ENCODE measurements at places on chromosomes 6 and 20.
A peak's percentile ranks its signal among the peaks of the same experiment; 100 is the strongest.

- DNase-seq = no peak
- H3K27me3 ChIP-seq = no peaks in the 10 kb centered on the region
- H3K4me1 ChIP-seq = peaks cover 9% of the 10 kb centered on the region
- no peak overlapping the region for H3K4me3 ChIP-seq
Measured at GRCh38 chr6:140071601-140072062, 697.2 kb upstream of the CITED2 start.

DNA sequence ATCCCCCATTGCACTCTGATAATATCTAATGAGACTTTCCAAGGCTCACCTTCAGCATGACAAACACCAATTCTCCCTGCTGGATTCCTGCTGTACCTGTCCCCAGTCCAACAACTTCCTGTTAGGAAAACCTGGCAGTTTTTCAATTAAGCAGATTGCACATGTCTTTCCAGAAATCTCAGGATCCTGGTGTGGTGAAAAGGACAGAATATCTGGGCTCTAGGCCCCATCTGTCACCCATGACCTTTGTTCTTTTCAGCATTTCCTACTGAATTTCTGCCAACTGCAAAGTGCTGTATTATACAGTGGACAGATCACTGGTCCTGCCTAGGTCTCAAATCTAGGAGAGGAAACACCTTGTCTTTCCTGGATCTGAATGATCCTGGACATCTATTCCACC, 27.7 kb upstream of the DTNBP1 start:
- DNase-seq = no peak
- H3K4me1 ChIP-seq = peaks cover 13% of the 10 kb centered on the region
- no peaks in the 10 kb centered on the region for H3K27me3 ChIP-seq
- no peak overlapping the region for H3K27ac ChIP-seq

- DNase-seq = no peak
- no peak overlapping the region for H3K27ac ChIP-seq
- no peaks in the 10 kb centered on the region for H3K27me3 ChIP-seq
- no peak overlapping the region for H3K4me3 ChIP-seq
- H3K36me3 ChIP-seq = peaks cover 45% of the 10 kb centered on the region
- peaks cover under 1% of the 10 kb centered on the region for H3K4me1 ChIP-seq
Measured at GRCh38 chr20:44481719-44482416, 6.2 kb downstream of the TTPAL start.

GRCh38 chr6:109318328-109318876, 63.9 kb downstream of the CD164 start:
- H3K4me1 ChIP-seq = peaks cover 3% of the 10 kb centered on the region
- no peak overlapping the region for H3K27ac ChIP-seq
- H3K4me3 ChIP-seq = no peak overlapping the region
- DNase-seq = no peak

- no peak overlapping the region for H3K4me3 ChIP-seq
- H3K27ac ChIP-seq = no peak overlapping the region
- no peaks in the 10 kb centered on the region for H3K36me3 ChIP-seq
- no peak for DNase-seq
Measured at GRCh38 chr6:43284991-43285781, 12.9 kb upstream of the SLC22A7 start.

- H3K4me1 ChIP-seq = peaks cover 72% of the 10 kb centered on the region
- H3K4me3 ChIP-seq = no peak overlapping the region
- H3K27ac ChIP-seq = peak overlapping the region; percentile 26
- H3K36me3 ChIP-seq = peaks cover 10% of the 10 kb centered on the region
Measured at GRCh38 chr20:1383623-1384404, 9.0 kb downstream of the FKBP1A start.

DNA sequence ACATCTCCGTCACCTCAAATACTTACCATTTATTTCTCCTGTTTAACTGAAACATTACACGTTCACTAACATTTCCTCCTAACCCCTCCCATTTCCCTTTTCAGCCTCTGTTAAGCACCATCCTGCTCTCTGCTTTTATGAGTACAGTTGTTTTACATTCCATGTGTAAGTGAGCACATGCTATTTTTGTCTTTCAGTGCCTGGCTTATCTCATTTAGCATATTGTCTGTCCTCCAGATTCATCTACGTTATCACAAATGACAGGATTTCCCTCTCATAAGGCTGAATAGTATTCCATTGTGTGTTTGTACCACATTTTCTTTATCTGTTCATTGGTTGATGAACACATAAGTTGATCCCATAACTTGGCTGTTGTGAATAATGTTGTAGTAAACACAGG, 22.7 kb downstream of the TAF11 start:
- no peak overlapping the region for H3K4me3 ChIP-seq
- peaks cover 63% of the 10 kb centered on the region for H3K36me3 ChIP-seq
- no peaks in the 10 kb centered on the region for H3K4me1 ChIP-seq
- H3K27me3 ChIP-seq = no peaks in the 10 kb centered on the region
- no peak for DNase-seq

- no peak for DNase-seq
- peaks cover 13% of the 10 kb centered on the region for H3K4me1 ChIP-seq
- H3K27ac ChIP-seq = no peak overlapping the region
- H3K27me3 ChIP-seq = no peaks in the 10 kb centered on the region
- no peaks in the 10 kb centered on the region for H3K36me3 ChIP-seq
Measured at GRCh38 chr6:139126931-139127330, 7.9 kb upstream of the HECA start.

- no peak for DNase-seq
- no peak within 1 kb of the TSS for H3K4me3 ChIP-seq
- no peaks in the 10 kb centered on the region for H3K27me3 ChIP-seq
- no peaks in the 10 kb centered on the region for H3K4me1 ChIP-seq
- H3K36me3 ChIP-seq = no peaks in the 10 kb centered on the region
- no peak within 1 kb of the TSS for H3K27ac ChIP-seq
Measured at GRCh38 chr20:45629496-45630100, at the start of gene WFDC10A. Gene WFDC10A (plus strand): TSS chr20:45629739. CDS start chr20:45629814, 75 bp downstream.

- no peaks in the 10 kb centered on the region for H3K4me1 ChIP-seq
- no peak overlapping the region for H3K4me3 ChIP-seq
- H3K36me3 ChIP-seq = no peaks in the 10 kb centered on the region
- no peak overlapping the region for H3K27ac ChIP-seq
- H3K27me3 ChIP-seq = no peaks in the 10 kb centered on the region
Measured at GRCh38 chr6:143556529-143556928, 45.0 kb upstream of the FUCA2 start.

- no peak overlapping the region for H3K4me3 ChIP-seq
- peaks cover 59% of the 10 kb centered on the region for H3K36me3 ChIP-seq
- peak; percentile 56 for DNase-seq
- peak overlapping the region; percentile 74 for H3K27ac ChIP-seq
- peaks cover 43% of the 10 kb centered on the region for H3K4me1 ChIP-seq
Measured at GRCh38 chr20:17612992-17613327, 43.1 kb downstream of the DSTN start.

DNA sequence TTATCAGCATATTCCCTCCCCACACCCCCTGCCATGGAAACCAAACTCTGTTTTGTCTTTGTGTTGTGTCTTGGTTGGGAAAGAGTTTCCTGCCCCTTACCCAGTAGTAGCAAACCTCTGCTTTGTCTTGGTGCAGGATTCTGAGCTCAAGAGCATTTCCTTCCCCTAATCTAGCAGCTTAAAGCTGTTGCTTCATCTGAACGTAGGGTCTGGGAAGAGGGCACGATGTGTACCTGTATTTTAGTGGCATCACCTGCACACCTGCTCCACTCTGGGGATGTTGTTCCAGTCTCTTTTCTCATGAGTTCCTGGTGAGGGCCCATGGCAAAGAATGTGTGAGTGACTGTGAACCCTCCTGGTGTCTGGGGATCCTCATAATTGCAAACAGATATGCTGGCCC, 164.7 kb downstream of the SCP2D1 start:
- H3K4me3 ChIP-seq = no peak overlapping the region
- H3K4me1 ChIP-seq = no peaks in the 10 kb centered on the region
- no peaks in the 10 kb centered on the region for H3K36me3 ChIP-seq
- H3K27me3 ChIP-seq = no peaks in the 10 kb centered on the region

DNA sequence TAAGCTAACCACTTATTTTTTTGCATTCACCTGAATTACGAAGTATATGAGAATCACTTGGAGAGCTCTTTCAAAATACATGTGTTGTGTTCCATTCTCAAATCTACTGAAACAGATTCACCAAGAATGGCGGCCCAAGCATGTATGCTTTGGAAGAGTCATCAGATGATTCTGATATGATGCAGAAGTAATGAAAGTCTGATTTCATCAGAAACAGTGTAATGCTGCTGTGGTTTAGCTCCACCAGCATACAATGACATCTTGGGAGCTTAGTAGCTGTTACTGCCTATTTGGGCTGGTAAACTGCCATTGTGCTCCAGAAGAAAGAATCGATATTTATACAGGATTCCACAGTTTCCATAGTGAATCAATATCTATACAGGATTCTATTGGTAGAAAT, 52.9 kb downstream of the UBR2 start:
- H3K4me1 ChIP-seq = no peaks in the 10 kb centered on the region
- no peaks in the 10 kb centered on the region for H3K27me3 ChIP-seq
- DNase-seq = no peak
- H3K27ac ChIP-seq = no peak overlapping the region
- H3K4me3 ChIP-seq = no peak overlapping the region
- peaks cover 75% of the 10 kb centered on the region for H3K36me3 ChIP-seq

DNA sequence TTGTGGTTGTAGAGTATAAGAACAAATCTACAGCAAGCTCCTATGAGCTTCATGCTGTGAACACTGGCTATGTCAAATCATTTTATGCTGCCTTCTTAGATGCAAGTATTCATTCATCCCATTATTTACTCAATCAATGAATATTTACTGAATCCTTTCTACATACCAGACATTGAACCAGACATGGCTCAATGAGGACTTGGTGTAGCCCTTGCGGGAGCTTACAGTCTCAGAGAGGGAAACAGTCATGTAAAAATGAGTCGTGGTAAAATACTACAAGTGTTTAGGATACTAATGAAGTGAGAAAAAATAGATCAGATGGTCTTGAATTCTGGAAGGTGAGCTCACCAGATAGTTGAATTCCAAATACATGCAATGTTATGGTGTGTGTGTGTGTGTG, 44.8 kb upstream of the ENPP1 start:
- H3K36me3 ChIP-seq = no peaks in the 10 kb centered on the region
- no peaks in the 10 kb centered on the region for H3K4me1 ChIP-seq
- no peak overlapping the region for H3K4me3 ChIP-seq
- DNase-seq = no peak

GRCh38 chr20:1998193-1998520, 4.3 kb upstream of the PDYN start:
- peaks cover 44% of the 10 kb centered on the region for H3K27me3 ChIP-seq
- H3K36me3 ChIP-seq = no peaks in the 10 kb centered on the region
- no peak overlapping the region for H3K4me3 ChIP-seq
- no peak for DNase-seq
- no peak overlapping the region for H3K27ac ChIP-seq

GRCh38 chr6:137740967-137741761, 125.9 kb upstream of the TNFAIP3 start:
- H3K27me3 ChIP-seq = no peaks in the 10 kb centered on the region
- DNase-seq = no peak
- no peaks in the 10 kb centered on the region for H3K36me3 ChIP-seq
- H3K4me1 ChIP-seq = no peaks in the 10 kb centered on the region
- H3K4me3 ChIP-seq = no peak overlapping the region

Measured in upper lobe of right lung (tissue), 1 donor.